A549 treated with CORT108297 at 1 μM for 4 hours (cell line): ENCODE measurements at places on chromosomes 2 and 18. TPM values are rescaled to one million over a fixed set of nuclear protein-coding genes. Genes with fewer than 3 reads are reported as not detected.

TRIM43 gene
- 0.07 TPM in 1 of 5 replicates, not detected in the others for total RNA-seq

C1QL2 gene
- total RNA-seq: 0.06 to 0.20 TPM (median 0.07 TPM) in 5 replicates

TXNDC2 gene
- 0.07 to 0.32 TPM (median 0.10 TPM) in 5 replicates for total RNA-seq

GCG gene
- not detected in 5 replicates for total RNA-seq

UGT1A4 gene
- total RNA-seq: 0.06 to 0.08 TPM (median 0.07 TPM) in 3 of 5 replicates, not detected in the others
